PC-9 (cell line): ENCODE measurements at places on chromosomes 2 and 18. TPM values are rescaled to one million over a fixed set of nuclear protein-coding genes. Genes with fewer than 3 reads are reported as not detected.

DNA sequence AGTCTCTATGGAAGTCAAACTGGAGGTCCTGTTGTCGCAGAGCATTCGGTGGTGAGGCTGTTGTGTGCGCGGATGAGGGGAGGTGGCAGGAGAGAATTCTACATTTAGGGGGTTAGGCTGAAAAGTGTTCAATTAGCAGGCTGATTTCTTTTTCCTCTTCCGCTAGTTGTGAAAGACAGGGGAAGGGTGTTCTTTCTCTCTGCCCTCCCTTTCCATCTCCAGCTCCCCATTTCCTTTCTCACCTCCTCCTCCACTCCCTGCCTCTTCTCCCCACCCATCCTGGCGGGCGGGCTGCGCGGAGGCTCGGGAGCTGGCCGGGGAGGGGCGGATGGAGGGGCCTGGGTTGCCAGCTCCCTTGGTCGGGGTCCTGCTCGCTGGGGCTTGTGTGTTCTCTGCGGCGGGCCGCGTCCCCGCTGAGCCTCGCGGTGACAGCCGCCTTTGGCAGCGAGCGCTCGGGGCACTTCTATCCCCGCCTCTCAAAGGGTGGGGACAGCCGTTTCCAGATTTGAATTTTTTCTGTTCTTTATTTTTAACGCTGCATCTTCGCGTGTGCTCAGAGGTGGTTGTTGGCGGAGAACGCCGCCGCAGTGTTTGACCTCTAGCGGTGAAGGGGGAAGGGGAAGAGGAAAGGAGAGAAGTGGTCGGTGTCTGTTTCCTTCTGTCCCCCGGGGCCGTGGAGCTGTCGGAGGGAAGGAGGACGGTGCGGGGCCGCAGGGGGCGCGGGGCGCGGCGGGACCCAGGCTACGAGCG is 3.6 kb downstream of the SOX11 start:
- H3K4me3 ChIP-seq, result no peak overlapping the region
- H3K36me3 ChIP-seq, result no peaks in the 10 kb centered on the region
- H3K27me3 ChIP-seq, result no peaks in the 10 kb centered on the region
- no peak overlapping the region for H3K27ac ChIP-seq

- no peaks in the 10 kb centered on the region; the same call in none of the 2 replicates for H3K27me3 ChIP-seq
- H3K27ac ChIP-seq, result no peak overlapping the region
- H3K4me1 ChIP-seq, result no peaks in the 10 kb centered on the region
- no peak for DNase-seq
Observed at GRCh38 chr2:88933091-88933490, 241.6 kb downstream of the RPIA start.

The SIX3 gene
- total RNA-seq, result 1.4 TPM in 2 replicates

DNA sequence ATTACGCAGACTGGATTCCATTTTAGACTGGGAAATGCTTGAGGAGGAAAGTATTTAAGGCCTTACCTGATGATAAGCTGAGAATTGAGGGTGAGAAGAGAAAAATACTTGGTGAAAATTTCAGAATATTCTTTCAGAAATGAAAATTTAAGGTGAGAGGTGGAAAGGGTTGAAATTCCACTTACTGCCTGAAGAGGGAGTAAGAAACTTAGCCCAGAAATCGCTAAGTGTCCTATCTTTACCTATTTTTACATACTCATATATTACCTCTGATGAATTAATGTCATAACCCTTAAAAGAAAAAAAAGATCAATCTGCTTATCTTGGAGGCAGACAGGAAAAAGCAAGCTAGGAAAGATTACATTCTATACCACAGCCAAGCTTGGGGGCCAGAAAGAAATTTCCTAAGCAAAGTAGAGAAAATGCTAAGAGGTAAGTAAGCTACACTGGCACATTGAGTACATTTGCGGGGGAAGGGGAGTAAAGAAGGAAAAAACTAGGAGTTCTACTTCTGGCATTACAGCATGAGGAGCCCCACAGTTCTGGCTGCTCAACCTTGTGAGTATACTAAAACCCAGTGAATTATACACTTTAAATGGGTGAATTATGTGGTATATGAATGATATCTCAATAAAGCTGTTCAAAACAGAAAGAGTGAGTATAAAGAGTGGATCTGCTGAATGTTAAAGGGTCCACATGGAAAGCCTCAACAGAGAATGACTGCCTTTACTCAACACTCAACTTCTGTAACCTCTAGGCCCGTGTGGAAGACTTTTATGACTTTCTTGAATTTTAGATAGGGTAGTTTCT is 33.8 kb downstream of the SMC6 start:
- H3K27ac ChIP-seq, result no peak overlapping the region
- peaks cover 21% of the 10 kb centered on the region for H3K36me3 ChIP-seq
- no peaks in the 10 kb centered on the region for H3K27me3 ChIP-seq
- H3K4me1 ChIP-seq, result no peaks in the 10 kb centered on the region

The RPRM gene
- total RNA-seq, result 2.1 and 2.9 TPM in 2 replicates

DNA sequence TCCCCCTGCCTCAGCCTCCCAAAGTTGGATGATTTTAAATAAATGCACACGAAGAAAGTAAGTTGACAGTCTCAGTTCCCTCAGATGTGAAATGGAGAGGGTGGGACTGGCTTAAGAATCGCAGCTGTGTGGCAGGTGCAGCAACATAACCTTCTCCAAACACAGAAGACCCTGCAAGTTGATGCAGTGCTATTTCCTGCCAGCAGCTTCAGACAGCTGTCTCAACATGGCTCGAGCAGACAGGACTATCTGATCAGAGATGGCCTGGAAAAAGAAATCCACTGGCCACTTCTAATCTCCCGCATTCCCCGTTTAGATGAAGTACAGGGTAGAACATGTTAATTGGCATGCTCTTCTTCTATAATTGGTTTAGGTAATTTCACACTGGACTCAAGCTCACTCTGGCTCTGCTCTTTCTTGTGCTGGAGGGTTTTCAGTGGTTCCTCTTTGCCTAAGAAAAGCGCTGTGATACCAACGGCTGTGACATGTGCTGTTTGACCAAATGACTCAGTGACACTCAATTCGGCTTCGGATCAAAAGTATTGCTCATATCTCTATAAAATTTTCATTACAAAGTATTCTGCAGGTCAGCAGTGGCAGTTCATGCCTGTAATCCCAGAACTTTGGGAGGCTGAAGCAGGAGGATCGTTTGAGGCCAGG is 40.2 kb downstream of the MYOM1 start:
- no peak overlapping the region for H3K27ac ChIP-seq
- H3K27me3 ChIP-seq, result no peaks in the 10 kb centered on the region
- no peak overlapping the region for H3K4me3 ChIP-seq

DNA sequence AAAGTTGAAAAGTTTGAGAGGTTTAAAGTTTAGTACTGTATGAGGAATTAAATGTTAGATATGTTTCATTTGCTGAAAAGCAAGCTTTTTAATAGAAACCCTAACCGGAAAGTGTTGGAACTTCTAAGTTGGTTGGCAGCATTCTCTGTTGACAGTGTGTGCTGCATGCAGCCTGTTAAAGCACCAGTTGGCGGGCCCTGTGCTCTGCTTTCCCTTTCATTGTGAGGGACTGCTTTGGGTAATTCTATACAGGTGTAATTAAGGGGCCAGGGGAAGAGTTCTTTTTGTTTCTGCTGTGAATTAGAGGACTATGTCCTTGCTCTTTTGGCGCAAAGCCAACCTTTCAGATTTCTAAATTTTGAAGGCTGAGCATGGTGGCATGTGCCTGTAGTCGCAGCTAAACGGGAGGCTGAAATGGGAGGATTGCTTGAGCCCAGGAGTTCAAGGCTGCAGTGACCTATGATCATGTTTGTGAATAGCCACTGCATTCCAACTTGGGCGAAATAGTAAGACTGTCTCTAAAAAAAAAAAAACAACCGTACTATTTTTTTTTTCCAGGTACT is 20.1 kb downstream of the PLEKHB2 start:
- no peaks in the 10 kb centered on the region for H3K27me3 ChIP-seq
- no peak overlapping the region for H3K27ac ChIP-seq
- peaks cover 27% of the 10 kb centered on the region; the same call in 1 of the 2 replicates for H3K36me3 ChIP-seq

GRCh38 chr2:128545085-128545484 is 226.4 kb upstream of the HS6ST1 start:
- no peaks in the 10 kb centered on the region for H3K4me1 ChIP-seq
- no peak overlapping the region for H3K27ac ChIP-seq
- DNase-seq, result no peak

The STK25 gene
- total RNA-seq, result 201 and 268 TPM in 2 replicates

The ASB18 gene
- 0.46 TPM in 1 of 2 replicates, not detected in the other for total RNA-seq

- H3K4me3 ChIP-seq, result no peak overlapping the region
- H3K27ac ChIP-seq, result no peak overlapping the region
- H3K36me3 ChIP-seq, result no peaks in the 10 kb centered on the region
- no peaks in the 10 kb centered on the region for H3K27me3 ChIP-seq
Observed at GRCh38 chr2:147758821-147759220, 86.0 kb upstream of the ACVR2A start.

- H3K4me3 ChIP-seq, result no peak overlapping the region
- no peaks in the 10 kb centered on the region for H3K36me3 ChIP-seq
- H3K4me1 ChIP-seq, result no peaks in the 10 kb centered on the region
- H3K27ac ChIP-seq, result no peak overlapping the region
Observed at GRCh38 chr2:13662055-13662454, 945.3 kb downstream of the TRIB2 start.

GRCh38 chr2:1721706-1722646 is 22.3 kb downstream of the PXDN start:
- H3K4me1 ChIP-seq, result peaks cover 39% of the 10 kb centered on the region
- peaks cover 10% of the 10 kb centered on the region for H3K27me3 ChIP-seq
- peak; percentile 92 for DNase-seq
- H3K36me3 ChIP-seq, result no peaks in the 10 kb centered on the region
- H3K27ac ChIP-seq, result peak overlapping the region; percentile 95

- H3K4me3 ChIP-seq, result no peak overlapping the region
- H3K4me1 ChIP-seq, result no peaks in the 10 kb centered on the region
- no peaks in the 10 kb centered on the region for H3K36me3 ChIP-seq
- DNase-seq, result no peak
Observed at GRCh38 chr2:48569433-48569832, 39.5 kb downstream of the STON1 start.

DNA sequence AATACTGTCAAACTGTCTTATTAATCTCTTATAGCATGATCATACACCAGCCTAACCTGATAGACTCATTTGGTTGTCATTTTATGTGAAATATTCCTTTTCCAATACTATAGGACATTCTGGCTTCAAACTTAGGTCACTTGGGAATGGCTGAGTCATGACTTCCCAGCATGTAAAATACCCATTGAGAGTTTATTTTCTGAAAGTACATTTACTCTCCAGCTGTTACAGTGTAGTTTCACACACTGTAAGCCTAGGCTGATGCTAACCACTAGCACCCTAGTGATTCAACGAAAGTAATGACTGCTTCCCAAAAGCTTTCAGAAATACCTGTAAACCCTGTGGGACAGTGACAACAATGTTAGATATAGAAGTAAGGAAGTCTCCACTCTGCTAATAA is 93.8 kb downstream of the FIGN start:
- H3K4me1 ChIP-seq, result no peaks in the 10 kb centered on the region
- no peak for DNase-seq
- no peaks in the 10 kb centered on the region for H3K27me3 ChIP-seq
- no peak overlapping the region for H3K27ac ChIP-seq
- H3K4me3 ChIP-seq, result no peak overlapping the region
- no peaks in the 10 kb centered on the region for H3K36me3 ChIP-seq

The TMEFF2 gene
- total RNA-seq, result not detected in 2 replicates

The ADD2 gene
- 3.5 and 3.8 TPM in 2 replicates for total RNA-seq

- no peak overlapping the region for H3K27ac ChIP-seq
- H3K36me3 ChIP-seq, result no peaks in the 10 kb centered on the region
- no peaks in the 10 kb centered on the region for H3K4me1 ChIP-seq
- peaks cover 7% of the 10 kb centered on the region for H3K27me3 ChIP-seq
- H3K4me3 ChIP-seq, result no peak overlapping the region
Observed at GRCh38 chr2:104028061-104028460, 825.9 kb upstream of the POU3F3 start.

DNA sequence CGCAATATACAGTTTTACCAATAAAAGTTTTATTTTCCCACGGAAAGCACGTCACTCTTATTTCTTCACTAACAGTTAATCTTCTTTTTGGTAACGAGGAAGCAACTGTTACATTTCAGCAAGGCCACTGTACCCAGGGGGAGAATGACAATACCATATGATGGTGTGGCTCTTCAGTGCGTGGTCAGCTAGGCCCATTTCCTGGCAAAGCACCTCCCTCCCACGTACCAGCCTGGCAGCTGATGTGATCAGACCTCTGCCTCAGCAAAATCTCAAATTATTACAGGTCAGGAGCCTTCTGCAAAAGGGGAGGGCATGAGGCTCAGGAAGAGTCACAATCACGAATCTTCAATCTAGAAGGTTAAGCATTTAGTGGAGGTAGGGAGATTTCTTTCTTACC is 55.4 kb downstream of the KLF7 start:
- no peak for DNase-seq
- H3K27me3 ChIP-seq, result no peaks in the 10 kb centered on the region
- no peak overlapping the region for H3K4me3 ChIP-seq
- H3K36me3 ChIP-seq, result no peaks in the 10 kb centered on the region

GRCh38 chr2:54585136-54585733 is 129.1 kb downstream of the SPTBN1 start:
- no peak for DNase-seq
- H3K27me3 ChIP-seq, result no peaks in the 10 kb centered on the region
- H3K4me1 ChIP-seq, result peaks cover 29% of the 10 kb centered on the region
- no peaks in the 10 kb centered on the region; the same call in 1 of the 2 replicates for H3K36me3 ChIP-seq
- no peak overlapping the region for H3K4me3 ChIP-seq
